ENCODE measurements at places on chromosomes 12 and 14.

DNA sequence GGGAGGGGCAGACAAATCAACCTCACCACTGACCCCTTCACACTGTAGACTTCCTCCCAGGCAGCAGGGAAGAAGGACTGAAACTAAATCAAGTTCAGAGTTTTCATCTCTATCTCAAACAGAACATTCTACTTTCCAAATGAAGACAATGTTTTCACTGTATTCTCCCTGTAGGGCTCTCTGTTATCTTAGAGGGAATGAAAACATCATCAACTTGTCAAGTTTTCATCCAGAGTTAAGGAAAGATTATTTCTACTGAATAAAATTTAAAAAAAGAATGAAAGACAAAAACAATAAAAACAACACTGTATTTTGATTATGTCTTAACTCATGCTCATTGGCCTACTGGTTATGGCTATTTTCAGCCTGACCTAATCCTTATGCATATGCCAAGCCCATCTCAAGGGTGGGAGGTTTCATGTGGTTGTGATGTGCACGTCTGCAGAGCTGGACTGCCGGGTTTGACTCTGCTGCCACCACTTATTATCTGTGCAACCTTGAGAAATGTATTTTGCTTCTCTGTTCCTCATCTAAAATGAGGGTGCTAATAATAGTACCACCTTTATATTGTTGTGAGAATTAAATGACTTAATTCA is 152.0 kb upstream of the AVPR1A start:
- no peak for DNase-seq

DNA sequence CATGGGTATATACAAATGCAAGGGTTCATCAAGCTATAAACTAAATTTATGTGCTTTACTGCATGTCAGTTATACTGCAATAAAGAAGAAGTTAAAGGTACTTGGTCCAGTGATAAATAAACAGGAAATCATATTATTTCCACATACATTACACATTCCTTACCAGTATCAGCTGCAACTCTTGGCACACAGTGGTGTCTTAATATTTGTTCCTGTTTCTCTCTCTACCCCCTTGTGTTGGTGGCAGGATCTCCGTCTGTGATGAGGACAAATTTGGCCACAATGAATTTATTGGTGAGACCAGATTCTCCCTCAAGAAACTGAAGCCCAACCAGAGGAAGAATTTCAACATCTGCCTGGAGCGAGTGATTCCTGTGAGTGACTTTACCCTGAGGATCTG is 19.2 kb upstream of the OAS1 start:
- DNase-seq, result no peak

GRCh38 chr14:77830692-77831091 is 30.8 kb downstream of the ADCK1 start:
- no peak for DNase-seq

DNA sequence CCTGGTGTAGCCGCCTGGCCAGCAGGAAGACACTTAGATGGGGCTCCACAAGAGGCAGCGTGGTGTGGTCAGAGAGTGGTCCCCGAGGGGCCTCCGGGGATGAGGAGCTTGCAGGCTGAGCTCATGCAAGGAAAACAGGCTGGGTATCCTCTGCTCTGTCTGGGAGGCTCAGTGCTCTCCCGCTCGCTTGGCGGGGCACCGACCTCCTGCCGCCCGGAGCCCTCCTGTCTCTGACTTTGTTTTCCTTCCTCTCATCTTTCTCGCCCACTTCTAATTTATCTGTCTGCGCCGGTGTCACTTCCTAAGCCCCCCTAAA is 31.3 kb upstream of the DLK1 start:
- no peak for DNase-seq

DNA sequence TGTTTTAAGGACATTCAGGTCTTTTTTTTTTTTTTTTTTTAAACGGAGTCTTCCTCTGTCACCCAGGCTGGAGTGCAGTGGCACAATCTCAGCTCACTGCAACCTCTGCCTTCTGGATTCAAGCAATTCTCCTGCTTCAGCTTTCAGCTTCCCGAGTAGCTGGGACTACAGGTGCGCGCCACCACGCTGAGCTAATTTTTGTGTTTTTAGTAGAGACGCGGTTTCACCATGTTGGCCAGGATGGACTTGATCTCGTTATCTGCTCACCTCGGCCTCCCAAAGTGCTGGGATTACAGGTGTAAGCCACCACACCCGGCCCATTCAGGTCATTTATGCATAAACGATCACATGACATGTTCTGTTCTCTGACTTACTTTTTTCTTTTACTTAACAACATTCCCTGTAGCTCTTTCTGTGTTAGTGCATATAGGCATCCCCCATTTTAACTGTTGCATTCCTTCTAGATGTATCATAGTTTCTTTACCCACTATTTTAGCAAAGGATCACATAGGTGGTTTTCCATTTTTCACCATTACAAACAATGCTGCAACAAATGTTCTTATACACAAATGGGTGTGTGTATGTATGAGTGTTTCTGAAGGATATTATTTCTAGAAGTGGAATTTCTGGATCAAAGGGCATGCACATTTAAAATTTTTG is 74.2 kb downstream of the ARF6 start:
- no peak for DNase-seq

- no peak for DNase-seq
Observed at GRCh38 chr12:98509063-98509462, 6.3 kb upstream of the TMPO start.

Data from adrenal gland (tissue), 19 donors.